Activated CD4-positive, alpha-beta T cell treated with anti-CD3 and anti-CD28 coated beads, Interleukin-2, Interleukin-6, amounts not matched to agents 100 ng/mL and 50 ng/mL, durations not matched to agents 16 hours and 8 hours (primary cell): ENCODE measurements at places on chromosomes 1 and 21.

GRCh38 chr21:35088319-35088771 lies 39.2 kb upstream of the RUNX1 start:
- DNase-seq: peak; percentile 63

DNA sequence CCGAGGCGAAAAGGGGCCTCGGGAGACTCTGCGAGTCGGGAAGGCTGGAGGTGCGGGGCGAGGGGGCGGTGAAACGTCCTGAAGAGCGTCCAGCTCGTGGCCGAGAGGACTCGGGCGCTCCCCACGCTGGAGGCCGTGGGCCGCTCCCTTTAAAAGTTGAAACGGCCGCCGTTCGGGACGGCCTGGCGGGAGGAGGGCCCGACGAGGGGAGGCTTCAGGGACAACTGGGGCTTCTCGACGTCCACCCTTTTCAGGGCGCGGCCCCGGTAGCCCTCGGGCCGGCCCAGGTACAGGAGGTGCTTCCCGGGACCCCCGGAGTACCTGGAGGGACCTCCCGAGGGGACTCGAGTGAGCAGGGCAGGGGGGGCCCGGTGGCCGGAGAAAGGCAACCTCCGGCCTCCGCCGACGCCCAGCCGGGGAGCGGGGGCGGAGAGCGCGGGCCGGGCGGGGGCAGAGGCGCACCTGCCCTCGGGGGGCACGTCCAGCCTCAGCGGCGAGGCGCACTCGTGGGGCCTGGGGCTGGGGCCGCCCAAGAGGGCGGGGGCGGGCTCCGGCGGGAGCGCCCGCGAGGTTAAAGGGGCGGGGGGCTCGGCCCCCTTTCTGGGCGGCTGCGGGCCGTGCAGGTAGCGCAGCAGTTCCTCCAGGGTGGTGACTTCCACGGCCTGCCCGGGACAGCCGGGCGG lies 14.0 kb downstream of the SEMA6C start:
- no peak for DNase-seq

- no peak for DNase-seq
Observed at GRCh38 chr21:42461881-42462877, 33.8 kb downstream of the RSPH1 start.

- no peak for DNase-seq
Observed at GRCh38 chr21:25580912-25581260, 26.4 kb downstream of the MRPL39 start.

DNA sequence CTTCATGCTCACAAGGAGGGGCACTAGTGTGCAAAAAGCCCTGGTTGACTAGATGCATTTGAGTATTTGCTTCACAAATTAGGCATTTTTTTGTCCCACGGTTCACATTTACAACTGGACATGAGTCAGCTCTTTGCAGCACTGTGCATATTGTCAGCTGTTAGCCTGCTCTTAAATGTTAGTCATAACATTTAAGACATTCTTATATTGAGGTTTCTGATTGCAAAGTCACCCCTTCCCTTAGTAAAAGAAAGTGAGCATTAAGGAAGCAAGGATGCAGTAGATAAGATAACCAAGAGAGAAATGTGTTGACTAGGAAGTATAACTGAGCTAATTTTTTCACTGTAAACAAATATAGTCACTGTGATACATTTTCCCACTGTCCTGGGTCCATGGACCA lies 132.6 kb upstream of the CTTNBP2NL start:
- DNase-seq: no peak
